CD8-positive, alpha-beta memory T cell (primary cell): ENCODE measurements at places on chromosomes 12 and 14. TPM values are rescaled to one million over a fixed set of nuclear protein-coding genes. Genes with fewer than 3 reads are reported as not detected.

The ANGEL1 gene
- 17.1 TPM for total RNA-seq

The NEMF gene
- total RNA-seq = 69.2 TPM

The ANKS1B gene
- total RNA-seq = 0.60 TPM

The KLHDC1 gene
- total RNA-seq = 2.0 TPM

The CEP290 gene
- total RNA-seq = 15.9 TPM

The C2CD5 gene
- 26.2 TPM for total RNA-seq

The BEGAIN gene
- total RNA-seq = 2.4 TPM

The HHIPL1 gene
- 0.04 TPM for total RNA-seq

The ANG gene
- 0.58 TPM for total RNA-seq

The CLEC2D gene
- 340 TPM for total RNA-seq

The RBMS2 gene
- 4.7 TPM for total RNA-seq

The CPM gene
- total RNA-seq = 1.9 TPM

The TAS2R42 gene
- total RNA-seq = not detected

The FAM90A1 gene
- total RNA-seq = not detected

The SMOC1 gene
- not detected for total RNA-seq

The KRT74 gene
- total RNA-seq = not detected

The ACSM4 gene
- total RNA-seq = not detected

The MUCL1 gene
- not detected for total RNA-seq

The TMEM121 gene
- 17.1 TPM for total RNA-seq

The SLC38A4 gene
- not detected for total RNA-seq

The ADAM20 gene
- total RNA-seq = 0.29 TPM

The PLEKHG3 gene
- total RNA-seq = 4.9 TPM

The TMEM179 gene
- not detected for total RNA-seq

The ACRBP gene
- total RNA-seq = 2.0 TPM

The SVOP gene
- total RNA-seq = not detected
